OCI-LY7 (cell line): ENCODE measurements at places on chromosomes 12 and 14.

DNA sequence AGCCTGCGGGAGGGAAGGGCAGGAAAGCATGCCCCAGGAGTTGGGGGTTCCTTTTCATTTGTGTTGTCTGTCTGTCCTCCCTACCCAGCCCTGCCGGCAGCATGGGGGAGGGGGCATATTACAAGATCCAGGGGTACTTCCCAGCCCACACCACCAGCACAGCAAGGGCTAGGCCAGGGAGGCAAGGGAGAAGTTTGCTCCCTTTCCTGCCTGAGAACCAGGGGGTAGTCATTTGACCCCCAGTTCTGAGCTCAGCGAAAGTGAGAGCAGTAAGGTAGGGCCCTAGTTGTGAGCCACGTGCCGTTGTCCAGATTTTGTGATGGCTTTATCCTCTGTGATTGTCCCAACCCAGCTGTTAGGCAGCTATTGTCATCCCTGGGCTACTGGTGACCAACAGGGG is 364.7 kb downstream of the BCL11B start:
- no peak for DNase-seq

DNA sequence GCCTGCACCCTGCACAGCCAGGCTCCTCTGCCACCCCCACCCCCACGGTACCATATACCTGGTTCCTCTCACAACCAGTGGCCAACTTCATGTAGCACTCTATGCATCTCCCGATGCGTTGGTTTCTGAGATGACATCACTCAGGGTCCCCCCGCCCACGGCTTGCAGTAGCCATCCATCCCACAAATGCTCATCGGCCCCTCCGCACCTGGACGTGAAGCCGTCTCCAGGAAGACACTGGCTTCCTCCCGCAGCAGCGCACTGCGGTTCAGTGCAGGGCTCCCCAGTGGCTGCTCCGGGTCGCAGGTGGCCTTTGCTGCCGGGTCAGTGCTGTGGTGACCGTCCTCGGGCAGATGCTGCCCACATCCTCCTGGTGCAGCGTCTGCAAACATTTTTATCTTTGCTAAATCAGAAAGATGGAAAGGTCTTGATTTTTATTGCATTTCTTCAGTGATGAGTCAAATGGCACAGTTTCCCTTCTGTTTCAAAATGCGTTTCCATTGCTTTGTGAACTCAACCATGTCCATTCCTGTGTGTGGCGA is 27.5 kb upstream of the MMP17 start:
- DNase-seq, result no peak

DNA sequence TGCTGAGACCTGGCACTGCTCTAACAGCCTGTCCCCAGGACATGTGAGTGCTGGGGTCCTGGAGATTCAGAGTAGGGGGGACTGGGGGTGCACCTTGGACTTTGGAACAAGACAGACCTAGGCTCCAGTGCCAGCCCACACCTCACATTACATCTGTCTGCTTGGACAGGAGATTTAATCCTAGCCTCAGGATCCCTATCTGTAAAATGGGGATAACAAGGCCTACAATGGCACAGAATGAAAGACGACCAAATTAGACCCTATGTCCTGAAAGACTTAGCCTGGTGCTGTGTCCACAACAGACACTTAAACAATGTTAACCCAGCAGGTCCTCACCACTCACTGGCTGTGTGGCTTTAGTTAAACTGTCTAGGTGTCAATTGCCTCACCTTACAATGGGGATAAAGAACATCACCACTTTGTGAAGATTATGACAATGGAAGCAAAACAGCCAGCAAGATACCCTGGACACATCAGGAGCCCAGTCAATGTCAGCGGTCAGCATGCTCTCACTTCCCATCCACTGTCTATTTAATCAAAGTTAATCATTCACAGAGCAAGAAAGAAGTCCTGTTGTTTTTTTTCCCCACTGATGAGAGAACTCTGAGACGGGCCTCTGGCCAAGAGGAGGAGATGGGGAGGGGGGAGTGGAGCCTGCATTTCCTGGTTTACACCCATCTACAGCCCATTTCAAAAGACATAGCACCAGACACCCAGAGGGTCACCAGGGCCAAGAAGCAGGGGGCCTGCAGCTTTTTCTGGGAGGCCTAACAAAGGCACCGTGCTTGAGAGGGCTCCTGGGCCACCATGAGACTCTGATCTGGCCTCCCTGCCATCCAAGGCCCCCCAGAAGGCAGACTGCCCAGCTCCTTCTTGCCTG is 40.6 kb downstream of the ACTN1 start:
- no peak for DNase-seq

GRCh38 chr12:93762059-93762719 is 85.0 kb downstream of the CRADD start:
- no peak for DNase-seq

DNA sequence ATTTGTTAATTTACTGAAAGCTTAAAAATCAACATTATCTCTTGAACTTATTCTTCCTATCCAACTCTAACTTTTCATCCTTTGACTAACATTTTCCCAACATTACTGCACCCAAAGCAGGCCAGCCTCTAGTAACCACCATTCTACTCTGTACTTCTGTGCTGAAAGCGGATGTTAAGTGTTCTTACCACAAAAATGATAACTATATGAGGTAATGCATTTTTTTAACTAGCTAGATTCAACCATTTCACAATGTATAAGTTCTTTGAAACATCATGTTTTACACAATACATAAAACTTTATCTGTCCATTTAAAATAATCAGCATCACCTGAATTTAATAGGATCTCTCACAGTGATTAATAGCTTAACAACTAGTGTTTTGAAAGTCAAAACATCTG is 468.5 kb upstream of the MGAT4C start:
- no peak for DNase-seq

DNA sequence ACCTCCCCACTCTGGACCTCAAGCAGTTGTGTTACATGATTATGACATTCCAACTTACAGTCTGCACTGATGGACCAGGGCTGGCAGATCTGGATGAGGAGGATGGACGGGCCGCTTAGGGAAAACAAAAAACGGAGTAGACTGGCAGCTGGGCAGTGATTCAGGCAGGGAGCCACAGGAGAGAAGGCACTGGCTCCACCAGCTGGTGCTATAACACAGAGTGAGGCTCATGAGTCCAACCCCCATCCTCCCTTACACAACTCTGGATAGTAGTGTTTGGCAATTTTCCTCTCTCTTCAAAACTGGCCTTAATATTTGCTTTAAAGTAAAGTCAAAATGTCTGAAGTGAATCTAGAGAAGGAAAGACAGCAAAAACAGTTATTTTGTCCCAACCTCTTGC is 9.7 kb upstream of the RIC8B start:
- DNase-seq, result no peak

- peak; percentile 29 for DNase-seq
Observed at GRCh38 chr14:89614009-89614691, 197.1 kb upstream of the FOXN3 start.

DNA sequence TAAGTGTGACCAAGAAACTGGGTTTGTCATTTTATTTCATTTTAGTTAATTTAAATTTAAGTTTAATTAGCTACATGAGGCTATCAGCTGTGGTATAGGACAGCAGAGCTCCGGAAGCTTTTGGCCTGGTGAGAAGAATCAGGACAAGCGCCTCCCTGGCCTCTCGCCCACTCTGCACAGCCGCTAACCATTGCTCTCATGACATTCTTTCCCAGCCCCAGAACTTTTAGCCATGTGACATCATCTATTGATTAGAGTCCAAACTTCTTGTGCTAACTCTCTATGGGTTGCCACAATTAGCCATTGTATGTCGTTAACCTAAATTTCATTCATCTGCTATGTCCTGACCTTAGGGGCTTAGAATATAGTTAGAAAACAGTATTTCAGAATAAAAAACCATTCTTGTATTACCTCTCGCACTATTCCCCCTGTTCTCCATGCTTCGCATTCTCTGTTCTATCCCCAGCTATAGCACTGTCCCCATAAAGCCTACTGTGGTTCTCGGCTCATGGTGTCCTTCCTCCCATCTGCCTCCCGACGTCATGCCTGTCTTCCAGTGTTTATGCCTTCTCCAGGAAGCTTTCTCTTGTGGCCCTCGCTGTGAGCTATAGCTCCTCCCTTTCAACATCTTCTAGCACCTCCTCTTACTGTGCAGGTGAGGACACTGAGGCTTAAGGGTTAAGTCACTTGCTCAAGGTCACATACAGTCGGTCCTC is 23.5 kb downstream of the SSH1 start:
- no peak for DNase-seq

DNA sequence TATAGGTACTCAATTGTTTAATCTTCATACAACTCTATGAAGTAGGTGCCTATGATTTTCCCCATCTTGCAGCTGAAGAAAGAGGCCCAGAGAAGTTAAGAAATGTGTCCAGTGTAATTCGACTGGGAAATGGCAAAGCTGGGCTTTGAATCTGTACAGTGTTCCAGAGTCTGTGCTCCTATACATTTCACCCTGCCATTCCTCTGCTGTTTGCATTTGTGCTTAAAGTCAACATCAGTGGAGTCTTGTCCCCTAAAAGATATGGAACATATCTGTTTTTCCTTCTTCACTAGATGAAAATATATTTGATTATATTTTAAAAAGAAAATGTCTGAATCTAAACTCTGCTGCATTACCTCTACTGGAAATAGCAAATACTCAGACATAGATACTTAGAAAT is 88.6 kb downstream of the SEC23A start:
- no peak for DNase-seq

GRCh38 chr14:94117856-94118255 is 7.3 kb downstream of the IFI27 start:
- no peak for DNase-seq

DNA sequence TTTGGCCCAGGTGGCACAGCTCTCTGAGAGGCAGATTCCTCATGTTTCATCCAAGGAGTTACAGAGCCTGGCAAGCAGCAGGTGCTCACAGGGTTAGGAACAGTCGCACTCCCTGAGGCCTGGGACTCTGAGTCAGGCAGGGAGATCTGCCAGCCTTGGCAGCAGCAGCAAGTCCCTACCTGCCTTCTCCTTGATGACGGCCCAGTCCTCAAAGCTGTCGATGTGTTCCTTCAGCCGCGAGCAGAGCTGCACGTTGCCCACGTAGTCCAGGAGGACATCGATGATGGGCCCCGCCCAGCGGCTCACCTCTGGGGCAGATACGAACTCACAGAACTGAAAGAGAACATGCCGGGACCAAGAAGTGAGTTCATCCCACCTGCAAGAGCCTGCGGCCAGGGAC is 10.4 kb downstream of the FAM181A start:
- DNase-seq, result no peak

- no peak for DNase-seq
Observed at GRCh38 chr14:65772921-65773574, 360.5 kb downstream of the FUT8 start.

- no peak for DNase-seq
Observed at GRCh38 chr14:91878274-91878673, 10.9 kb upstream of the TC2N start.

GRCh38 chr14:103949131-103949790 is 6.9 kb upstream of the RD3L start:
- DNase-seq, result no peak

- DNase-seq, result no peak
Observed at GRCh38 chr12:90233168-90234100, 524.8 kb upstream of the ATP2B1 start.
